ENCODE measurements at places on chromosomes 1 and 21.
A peak's percentile ranks its signal among the peaks of the same experiment; 100 is the strongest.

DNA sequence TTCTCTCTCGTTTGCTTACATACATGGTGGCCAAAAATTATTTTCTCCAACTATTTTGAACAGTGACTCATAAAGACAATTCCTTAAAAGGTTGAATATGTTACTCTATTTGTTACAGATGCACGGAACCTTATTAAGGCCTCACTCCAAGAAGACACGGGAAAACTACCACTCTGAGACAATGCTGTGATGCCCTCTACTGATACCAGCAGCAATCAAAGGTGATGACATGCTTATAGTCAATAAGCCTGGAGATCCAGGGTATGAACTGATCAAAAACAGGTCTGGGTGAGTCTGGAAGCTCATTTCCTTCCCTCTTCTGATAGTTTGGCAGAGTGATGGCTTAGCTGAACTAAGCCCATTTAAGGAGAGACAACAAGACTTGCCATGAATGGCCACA lies 563.0 kb downstream of the LRRIQ3 start:
- DNase-seq, result no peak

DNA sequence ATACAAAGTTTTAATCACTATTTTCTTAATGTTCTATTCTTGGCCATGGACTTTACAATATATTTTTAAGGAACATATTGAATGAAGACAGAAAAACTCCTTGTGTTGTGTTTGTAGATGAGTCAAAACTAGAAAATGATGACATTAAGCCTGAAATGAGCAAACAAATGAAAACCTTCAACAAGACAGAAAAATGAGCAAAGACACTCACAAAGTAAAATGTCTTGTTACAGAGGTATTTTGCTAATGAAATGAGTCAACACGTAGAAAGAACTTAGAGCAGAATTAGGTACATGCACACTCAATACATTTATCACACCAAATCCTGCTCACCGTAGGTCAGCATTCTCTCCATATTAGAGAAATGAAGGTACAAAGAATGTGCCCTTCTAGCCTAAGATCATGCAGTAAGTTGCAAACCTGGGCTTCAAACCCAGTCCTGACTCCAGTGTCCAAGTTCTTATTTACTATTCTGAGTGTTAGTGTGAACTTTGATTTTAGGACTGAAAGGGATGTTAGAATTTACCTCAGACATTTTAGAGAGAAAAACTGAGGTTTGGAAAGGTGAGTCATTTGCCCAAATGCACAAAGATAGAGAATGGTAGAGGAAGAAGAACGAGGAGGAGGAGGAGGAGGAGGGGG lies 133.9 kb upstream of the SGIP1 start:
- no peak for DNase-seq

DNA sequence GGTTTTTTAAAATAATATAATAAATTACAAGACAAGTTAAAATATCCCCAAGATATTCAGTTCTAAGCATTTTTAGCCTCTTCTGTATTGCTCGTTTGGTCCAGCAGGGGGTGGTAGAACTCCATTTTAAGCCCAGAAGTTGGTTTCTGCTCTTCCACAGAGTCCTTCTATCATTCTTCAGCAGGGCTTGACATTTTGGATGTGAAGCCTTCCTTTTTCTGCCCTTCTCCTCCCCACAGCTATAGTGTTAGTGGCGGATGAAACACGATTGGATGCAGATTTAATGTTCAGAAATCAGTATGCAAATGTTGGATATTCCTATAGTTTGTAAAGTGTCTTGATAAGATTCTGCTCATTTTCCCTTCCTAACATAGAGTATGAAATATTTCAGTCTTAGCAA lies 1.4 kb downstream of the NCAM2 start:
- no peak for DNase-seq

GRCh38 chr21:14493731-14494130 lies 52.4 kb downstream of the SAMSN1 start:
- no peak for DNase-seq

- no peak for DNase-seq
Observed at GRCh38 chr1:245768596-245768995, 613.8 kb downstream of the KIF26B start.

DNA sequence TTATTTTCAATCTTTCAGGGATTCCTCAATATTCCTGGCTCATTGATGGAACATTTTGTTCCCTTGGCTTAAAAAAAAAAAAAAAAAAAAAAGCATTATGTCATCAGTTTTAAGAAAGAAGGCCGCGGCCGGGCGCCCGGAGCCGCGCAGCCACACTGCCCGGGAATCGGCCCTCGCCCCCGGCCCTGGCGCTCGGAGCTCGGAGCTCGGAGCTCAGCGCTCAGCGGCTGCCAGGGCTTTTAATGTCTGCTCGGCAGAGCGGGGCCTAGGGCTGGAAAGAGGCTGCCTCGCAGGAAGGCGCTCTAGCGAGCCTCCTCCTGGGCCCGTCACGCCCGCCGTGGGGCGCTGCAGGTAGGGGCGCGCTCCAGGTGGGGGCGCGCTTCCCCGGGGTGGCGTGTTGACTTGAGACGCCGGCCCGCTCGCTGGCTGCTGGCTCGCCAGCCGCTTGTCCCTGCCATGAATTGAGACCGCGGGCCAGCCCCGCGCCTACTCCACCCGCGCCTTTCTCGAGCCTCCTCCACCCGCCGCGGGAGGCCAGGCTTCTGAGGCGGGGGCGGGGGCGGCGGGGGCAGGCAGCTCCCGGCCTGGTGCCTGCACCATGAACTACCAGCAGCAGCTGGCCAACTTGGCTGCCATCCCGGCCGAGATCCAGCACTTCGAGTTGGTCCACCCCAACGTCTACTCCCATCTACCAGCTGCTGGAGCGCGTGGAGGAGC lies 5.4 kb upstream of the TDRD5 start:
- no peak for DNase-seq

DNA sequence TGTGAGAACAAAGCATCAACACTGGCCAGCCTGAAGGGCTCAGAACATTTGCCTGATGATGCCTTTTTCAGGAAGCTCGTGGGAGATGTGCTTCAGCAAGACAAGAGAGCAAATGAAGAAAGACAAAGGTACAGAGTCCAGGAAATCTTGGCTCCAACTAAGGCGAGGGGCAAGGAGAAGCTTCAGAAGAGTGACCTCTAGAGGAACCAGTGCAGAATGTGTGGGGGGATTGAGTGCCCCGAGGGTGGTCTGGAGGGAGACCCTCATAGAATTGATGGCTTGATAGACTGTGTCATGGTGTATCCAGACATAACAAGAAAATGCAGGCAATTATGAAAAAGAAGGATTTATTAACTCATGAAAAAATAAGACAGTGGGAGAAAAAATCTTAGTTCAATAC lies 15.3 kb upstream of the NLRP3 start:
- DNase-seq, result no peak

GRCh38 chr1:108534759-108535158 lies 25.1 kb upstream of the EEIG2 start:
- DNase-seq, result no peak

- DNase-seq, result no peak
Observed at GRCh38 chr1:247322442-247322841, 9.2 kb downstream of the ZNF496 start.

- no peak for DNase-seq
Observed at GRCh38 chr1:180382326-180383115, 119.9 kb downstream of the ACBD6 start.

- DNase-seq, result no peak
Observed at GRCh38 chr1:169105434-169106094, 926 bp upstream of the ATP1B1 start.

DNA sequence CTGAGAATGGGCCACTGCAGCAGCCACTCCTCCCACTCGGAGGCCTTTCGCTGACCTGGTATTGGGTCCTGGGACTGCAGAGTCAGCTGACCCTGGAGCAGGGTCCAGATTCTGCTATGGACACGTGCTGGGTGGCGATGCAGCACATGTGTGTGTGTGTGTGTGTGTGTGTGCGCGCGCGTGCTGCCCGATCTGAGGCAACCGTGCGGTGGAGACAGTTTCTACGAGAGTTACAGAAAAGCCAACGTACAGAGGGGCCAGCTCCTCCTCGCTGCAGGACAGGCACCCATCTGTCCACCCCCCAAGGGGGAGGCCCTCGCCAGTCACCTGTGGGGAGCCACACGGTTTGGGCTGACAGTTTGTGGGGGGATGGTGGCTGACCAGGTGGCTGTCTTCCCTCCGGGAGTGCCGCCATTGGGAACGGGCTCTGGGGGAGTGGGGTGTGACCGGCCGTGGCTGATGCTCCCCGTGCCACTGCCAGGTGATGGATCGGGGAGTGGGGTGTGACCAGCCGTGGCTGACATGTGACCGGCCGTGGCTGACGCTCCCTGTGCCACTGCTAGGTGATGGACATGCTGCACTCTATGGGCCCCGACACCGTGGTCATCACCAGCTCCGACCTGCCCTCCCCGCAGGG lies 24.0 kb downstream of the CSTB start:
- no peak for DNase-seq

GRCh38 chr1:196545222-196545621 lies 63.0 kb downstream of the KCNT2 start:
- DNase-seq, result no peak

DNA sequence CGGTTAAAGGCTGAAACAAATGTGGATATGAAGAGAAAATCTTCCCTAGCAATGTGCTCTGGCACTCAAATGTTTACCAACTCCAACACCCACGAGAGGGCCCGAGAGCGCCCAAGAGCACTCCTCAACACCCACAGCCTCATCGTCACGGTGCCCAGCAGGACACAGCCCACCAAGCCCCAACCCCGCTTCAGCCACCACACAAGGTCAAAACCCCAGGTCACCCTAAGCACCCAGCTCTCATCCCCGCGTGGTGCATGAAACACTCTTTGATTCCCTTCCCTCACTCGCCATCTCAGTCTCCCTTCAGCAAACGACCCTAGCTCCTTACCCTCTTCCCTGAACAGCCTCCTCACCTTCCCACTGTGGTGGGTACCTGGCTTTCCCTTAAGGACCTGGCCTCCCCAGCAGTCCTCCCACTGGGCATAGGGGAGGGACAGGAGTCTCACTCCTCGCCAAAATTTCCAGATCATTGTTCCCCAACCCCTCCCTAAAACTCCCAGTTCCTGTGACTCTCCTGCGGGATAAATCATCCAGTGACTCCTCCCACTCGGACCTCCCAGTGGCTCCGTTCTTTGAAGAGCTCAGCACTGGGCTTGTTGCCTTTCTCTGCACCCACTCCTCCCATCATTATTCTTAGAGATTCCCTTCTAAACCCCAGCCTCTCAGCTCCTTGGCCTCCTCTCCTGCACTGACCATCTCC lies 170.4 kb upstream of the SYT6 start:
- no peak for DNase-seq

DNA sequence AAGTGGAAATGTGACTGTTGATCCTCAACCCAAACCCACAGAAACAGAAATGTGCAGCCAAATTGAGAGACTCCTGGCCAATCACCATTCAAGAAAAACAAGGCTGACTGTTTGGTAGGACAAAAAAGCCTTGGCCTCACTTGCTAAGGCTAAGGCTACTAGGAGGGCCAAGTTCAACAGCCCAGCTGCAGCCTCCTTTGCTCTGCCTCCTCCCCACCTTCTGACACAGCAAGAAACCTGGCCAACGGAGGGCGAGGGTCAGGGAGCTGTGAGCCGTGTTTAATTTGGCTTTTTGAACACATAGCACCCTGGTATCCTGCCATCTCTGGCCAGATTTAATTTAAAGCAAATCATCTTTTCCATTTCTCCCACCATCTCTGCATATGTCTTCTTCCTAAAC lies 165.8 kb upstream of the RAB4A start:
- DNase-seq, result no peak

DNA sequence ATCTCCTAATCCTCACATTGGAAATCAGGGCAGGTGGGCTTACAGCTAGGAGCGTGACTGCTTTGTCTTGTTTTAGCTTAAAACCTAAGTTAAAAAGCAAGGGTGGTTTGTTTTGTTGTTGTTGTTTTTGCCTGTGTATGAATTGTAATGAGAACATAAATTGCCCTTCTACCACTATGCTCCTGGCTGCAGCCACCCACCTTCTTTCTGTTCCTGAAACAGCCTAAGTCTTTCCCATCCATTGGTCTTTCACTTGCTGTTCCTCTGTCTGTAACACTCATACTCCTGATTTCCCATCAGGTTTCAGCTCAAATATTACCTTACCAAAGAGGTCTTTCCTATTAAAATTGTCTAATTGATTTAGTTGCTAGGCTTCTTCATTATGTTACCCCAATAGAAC lies 604 bp upstream of the TMEM79 start:
- DNase-seq, result no peak

DNA sequence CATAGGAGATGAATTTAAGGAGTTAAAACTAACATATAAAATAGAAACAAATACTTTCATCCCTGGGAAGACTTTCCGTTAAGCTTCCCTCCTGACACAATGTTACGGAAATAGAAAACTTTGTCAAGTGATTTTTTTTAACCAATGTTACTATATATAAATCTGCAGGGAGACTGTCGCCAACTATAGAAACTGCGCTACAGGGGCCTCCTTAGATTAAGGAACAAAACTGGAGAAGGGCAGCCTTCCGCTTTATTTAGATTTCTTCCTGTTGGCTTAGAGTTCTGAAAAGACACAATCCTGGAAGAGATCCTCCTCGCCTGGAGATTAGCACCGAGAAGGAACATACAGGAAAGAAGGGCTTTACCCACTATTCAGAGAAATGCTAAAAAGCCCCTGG lies 1.5 kb downstream of the MGST3 start:
- no peak for DNase-seq

DNA sequence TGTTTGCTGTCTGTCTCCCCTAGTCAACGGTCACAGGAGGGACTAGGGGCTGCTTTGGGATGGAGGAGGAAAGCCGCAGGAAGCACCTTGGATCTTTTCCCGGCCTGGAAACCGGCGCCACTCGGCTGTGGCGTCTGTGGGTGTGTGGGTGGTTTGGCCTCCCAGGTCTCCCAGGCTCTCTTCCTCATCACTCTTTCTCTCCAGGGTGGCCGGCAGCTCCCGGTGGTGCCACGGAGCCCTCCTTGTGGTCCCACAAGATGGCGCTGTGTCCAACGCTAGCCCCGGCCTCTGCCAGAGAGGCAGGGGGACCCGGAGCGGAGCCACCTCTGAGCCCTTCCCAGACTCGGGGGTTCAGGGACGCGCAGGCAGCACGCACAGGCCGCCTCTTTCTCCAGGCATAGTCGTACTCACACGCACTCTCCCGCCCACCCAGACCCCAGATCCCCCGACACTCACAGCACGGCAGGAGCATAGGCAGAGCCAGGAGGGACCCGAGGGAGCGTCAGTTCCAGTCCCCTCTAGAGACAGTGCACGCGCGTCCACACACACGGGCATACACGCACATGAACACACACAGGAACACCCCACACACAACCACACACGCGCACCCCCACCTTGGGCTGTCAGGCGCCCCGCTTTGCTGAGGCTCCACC lies 31.2 kb downstream of the CDCP2 start:
- DNase-seq, result peak; percentile 42

GRCh38 chr1:13583966-13584791 lies 547 bp downstream of the PDPN start:
- DNase-seq, result no peak

GRCh38 chr21:45253633-45254459 lies 33.8 kb downstream of the POFUT2 start:
- DNase-seq, result no peak

DNA sequence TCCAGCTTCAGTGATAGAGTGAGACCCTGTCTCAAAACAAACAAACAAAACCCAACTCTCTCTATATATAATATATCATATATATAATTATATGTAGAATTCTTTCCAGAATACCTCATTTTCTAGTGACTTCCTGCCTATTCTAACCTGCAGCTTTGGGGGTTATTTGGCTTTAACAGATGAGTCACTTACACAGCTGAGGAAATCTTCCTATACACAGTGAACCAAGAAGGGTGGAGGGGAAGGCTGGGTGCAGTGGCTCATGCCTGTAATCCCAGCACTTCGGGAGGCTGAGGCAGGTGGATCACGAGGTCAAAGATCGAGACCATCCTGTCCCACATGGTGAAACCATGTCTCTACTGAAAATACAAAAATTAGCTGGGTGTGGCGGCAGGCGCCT lies 9.2 kb downstream of the RAB29 start:
- no peak for DNase-seq

- DNase-seq, result no peak
Observed at GRCh38 chr1:81920245-81920740, 119.6 kb downstream of the ADGRL2 start.

Data from stimulated activated CD4-positive, alpha-beta T cell treated with anti-CD3 and anti-CD28 coated beads, Interleukin-15, amount 100 ng/mL, for 1 hour (primary cell).